ENCODE measurements at places on chromosomes 2 and 18. TPM values are rescaled to one million over a fixed set of nuclear protein-coding genes. Genes with fewer than 3 reads are reported as not detected.

DNA sequence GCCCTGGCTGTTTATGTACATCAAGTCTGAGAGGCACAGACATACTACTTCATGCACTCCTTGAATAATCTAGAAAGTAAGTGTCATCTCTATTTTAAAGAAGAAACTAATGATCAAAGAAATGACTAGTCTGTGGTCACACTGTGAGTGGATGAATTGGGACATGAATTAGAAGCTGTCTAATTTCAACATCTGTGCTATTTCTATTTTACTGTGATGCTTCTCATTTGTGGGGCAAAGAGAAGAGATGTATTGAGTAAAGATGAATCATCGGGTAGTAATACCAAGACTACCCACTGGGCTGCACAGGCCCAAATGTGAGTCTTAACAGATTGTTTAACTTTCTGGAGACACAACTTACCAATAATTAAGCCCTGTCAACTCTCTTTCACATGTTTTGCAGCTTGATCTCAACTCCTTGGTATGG, 42.4 kb upstream of the MTIF2 start:
- DNase-seq = no peak

DNA sequence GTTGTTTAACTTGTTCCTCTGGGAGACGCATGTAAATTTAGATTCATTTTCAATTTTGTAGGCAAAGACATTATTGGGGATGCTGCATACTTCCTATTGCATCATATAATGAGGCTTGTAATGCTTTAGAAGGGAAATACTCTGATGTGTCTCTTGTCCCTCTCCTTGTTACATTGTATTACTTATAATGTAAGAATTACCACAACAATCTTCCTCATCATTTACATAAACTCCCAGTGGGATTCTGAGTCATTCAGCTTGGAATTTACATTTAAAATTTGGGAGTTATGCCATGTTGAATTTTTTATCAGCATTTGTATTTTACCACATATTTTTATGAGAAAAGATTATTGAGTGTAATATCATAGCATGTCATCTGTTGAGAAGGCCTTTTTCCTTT, 963.4 kb upstream of the NRXN1 start:
- no peak for DNase-seq

DNA sequence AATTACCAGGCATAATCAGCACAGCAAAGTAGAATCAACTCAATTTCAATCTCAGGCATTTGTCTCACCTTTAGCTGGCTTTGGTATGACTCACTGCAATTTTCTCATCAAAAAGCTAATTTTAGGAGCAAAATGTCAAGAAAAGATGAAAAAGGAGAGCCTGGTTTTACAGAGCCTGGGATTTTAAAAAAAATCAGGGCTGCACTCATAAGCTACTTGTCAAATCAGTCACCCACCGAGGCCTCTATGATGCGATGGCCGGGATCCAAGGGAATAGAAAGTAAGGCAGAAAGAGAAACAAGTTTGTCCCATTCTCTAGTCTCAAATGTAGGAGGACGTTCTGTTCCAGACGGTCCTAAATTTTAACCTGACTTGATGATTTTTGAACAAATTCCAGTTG, 170.9 kb downstream of the SOCS6 start:
- no peak for DNase-seq

DNA sequence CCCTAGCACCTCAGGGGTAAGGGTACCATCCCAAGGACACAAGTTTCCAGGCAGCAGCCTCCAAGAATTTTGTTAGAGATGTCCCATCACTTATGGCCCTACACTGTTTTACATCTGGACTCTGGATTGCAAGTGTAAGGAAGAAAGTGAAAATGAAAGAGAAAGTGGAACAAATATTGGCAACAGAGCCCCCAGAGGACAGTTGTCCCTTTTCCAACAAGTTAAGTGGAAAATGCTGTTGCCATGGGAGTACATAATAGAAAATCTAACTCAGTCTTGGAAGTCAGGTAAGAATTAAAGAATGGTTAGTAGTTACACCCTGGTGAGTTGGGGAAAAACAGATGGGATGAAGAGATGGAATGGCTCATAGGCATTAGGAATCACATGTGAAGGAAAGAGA, 50.6 kb downstream of the TTC21B start:
- DNase-seq = no peak

DNA sequence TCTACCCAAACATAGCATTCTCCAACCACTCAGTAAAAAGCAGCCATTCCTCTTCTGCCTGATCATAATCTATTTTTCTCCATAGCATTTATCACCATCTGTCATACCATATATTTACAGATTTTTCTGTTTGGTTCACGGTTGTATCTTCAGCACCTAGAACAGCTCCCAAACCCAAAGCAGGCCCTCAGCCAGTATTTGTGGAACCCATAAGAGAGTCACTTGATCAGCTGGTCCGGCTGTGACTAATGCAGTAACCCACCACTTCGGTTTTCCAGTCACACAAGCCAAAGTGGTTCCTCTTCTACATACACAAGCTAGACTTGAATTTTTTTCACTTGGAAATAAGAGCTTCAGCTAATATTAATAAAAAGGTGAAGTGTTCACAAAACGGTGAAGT, 511.6 kb upstream of the CELF4 start:
- peak; percentile 3 for DNase-seq

- no peak for DNase-seq
Observed at GRCh38 chr2:43020990-43021669, 205.3 kb downstream of the ZFP36L2 start.

DNA sequence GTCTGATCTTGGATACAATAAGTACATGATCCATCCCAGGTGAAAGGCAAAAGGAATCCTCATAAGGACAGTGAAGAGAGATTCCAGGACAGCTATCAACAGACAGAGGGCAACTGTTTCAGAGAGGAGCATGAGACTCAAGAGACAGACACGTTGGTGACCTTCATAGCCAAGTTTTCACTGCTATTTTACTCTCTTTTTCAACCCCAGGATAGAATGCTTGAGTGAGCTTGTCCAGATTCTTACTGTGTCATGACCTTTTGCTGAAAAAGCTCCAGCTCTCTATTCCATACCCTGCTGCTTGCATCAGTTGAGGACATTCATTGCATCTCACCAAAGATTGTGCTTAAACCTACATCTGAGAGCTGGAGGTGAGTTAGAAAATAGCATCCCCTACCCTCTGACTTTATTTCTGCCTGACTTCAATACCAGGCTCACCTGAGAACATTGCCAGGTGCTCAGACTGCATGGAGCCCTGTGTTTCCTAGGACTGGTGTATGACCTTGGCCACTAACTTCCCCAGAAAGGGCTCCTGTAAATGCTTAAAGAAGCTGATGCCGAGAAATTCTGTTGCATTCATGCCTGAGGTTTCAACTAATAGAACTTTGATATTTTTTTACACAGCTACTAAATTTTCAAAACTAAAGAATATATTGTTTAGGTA, 70.4 kb upstream of the TMEM17 start:
- DNase-seq = no peak

- no peak for DNase-seq
Observed at GRCh38 chr18:6591491-6591890, 138.0 kb upstream of the ARHGAP28 start.

GRCh38 chr2:85788603-85789002, 34.8 kb downstream of the ATOH8 start:
- DNase-seq = no peak

DNA sequence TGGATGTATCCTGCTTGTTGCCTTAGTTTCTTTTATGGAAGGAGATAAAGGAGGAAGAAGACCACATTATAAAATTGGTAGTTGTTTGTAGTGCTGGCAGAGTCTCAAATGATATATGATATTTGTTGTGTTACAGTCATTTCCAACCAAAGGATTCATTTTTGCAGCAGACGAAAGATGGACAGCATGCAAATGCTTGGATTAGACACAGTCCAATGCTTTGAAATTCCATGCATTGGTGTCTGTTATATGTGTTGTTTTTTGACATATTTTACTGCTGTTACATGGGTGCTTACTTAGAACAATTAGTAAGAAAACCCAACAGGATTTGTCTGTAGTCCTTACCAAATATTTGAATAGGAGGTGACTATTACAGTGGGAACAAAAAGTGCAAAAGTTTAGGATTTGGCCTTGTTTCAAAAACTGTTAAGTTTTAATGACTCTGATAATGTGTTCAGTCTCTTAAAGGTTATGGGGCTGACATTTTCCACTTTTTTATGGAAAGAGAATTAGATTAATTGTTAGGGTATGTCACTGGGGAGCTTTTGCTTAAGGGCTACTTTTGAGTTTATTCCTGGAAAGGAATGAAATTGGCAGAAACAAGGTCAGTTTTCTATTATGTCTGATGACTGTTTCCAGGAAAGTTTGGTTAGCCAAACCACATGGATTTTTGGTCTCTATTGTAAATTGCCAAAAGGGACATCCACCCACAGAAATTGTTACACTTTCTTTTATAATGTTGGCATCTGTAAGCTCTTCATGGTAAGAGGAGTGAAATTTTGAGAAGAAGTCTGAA, 229.4 kb upstream of the MMADHC start:
- DNase-seq = no peak

GRCh38 chr2:196252408-196253115, 81.2 kb upstream of the STK17B start:
- DNase-seq = no peak

DNA sequence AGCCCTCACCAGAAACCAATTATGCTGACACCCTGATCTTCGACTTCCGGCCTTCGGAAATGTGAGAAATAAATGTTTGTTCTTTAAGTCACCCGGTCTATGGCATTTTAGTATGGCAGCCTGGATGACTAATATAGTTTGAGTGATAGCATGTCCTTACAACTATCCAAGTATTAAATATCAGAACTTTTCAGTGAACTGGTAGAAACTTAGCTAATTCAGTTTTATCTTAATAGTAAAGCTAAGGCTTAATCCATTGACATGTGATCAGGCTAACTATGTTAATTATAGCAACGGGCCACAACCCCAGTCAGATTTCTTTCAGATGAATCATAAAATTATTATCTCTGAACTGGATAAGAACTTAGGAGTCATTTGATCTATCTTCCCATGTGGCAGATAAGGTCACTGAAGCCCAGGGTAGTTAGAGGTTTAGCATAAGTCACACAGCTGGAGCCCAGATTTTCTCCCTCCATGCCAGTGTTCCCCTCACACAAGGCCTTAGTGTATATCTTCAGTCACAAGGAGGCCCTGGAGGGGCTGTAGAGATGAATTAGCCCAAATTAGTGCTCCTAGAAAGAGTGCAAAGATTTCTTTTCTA, 40.7 kb upstream of the UPP2 start:
- DNase-seq = no peak

DNA sequence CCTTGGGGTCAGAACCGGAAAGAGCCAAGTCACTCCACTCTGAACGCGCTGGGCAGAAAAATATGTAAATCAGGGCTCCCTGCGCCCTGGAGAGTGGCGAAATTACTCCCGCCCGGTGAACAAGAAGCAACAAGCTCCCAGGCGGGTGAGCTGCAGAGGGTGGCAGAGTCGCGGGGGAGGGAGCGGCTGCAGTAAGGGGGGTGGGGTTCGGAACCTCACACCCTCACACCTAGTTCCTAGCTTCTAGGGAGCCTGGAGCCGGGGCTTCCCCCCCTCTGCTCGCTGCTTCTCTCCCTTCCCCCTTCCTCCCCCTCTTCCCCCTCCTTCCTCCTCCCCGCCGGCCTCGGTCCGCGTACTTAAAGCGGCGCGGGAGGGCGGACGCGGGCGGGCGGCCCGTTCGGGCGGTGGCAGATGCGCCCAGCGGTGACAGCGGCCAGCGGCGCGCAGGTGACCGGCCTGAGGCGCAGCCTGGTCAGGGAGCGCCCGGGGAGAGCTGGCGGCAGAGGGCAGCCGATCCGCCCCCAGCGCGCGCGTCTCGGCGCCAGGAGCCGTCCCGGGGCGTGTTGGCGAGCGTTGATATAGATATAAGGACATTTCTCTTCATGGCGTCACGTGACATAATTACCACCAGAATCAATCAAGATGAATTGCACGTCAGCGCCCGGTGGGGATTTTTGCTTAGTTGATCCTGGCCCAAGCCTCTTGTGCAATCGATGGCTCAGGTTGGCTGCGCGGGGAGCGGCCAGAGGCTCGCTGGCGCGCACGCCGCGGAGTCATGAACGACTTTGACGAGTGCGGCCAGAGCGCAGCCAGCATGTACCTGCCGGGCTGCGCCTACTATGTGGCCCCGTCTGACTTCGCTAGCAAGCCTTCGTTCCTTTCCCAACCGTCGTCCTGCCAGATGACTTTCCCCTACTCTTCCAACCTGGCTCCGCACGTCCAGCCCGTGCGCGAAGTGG, at the start of gene HOXD11:
Gene HOXD11, plus strand, starts transcription at position 700 of the 959 bp plus-strand sequence. Its CDS starts 76 bp downstream, at position 776.
- DNase-seq = no peak

- no peak for DNase-seq
Observed at GRCh38 chr2:64914735-64915509, 74.3 kb upstream of the SLC1A4 start.

- no peak for DNase-seq
Observed at GRCh38 chr18:63590373-63590772, 3.2 kb downstream of the SERPINB13 start.

GRCh38 chr2:216740557-216741222, 45.3 kb upstream of the IGFBP5 start:
- DNase-seq = no peak

- DNase-seq = no peak
Observed at GRCh38 chr2:14524041-14524802, 108.3 kb upstream of the LRATD1 start.

- DNase-seq = no peak
Observed at GRCh38 chr2:79294994-79295393, 135.4 kb upstream of the REG3A start.

DNA sequence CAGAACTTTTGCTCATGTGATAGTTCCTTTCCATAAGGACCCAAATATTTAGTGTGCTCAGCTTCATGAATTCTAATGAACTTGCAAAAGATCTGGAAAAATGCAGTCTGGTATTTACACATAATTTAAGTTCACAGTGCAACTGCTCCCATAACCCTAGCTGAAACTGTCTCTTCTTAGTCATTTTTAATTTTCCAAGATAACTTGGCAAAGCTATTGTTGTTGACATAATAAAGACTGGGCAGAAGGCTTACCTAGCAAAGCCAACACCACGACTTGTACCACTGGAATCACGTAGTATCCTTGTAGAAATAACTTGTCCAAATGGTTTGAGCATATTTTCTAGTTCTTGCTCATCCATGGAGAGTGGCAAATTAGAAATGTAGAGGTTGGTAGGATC, 103.0 kb upstream of the ITGB6 start:
- no peak for DNase-seq

- no peak for DNase-seq
Observed at GRCh38 chr2:7037340-7038333, 120.4 kb downstream of the RNF144A start.

Gene SETBP1
- polyA plus RNA-seq = 30.1 TPM

Gene COLEC11
- 1.6 TPM for polyA plus RNA-seq

Gene SULT1C4
- 41.4 TPM for polyA plus RNA-seq

Gene AKAIN1
- not detected for polyA plus RNA-seq

Gene ASPRV1
- 3.9 TPM for polyA plus RNA-seq

Gene IL36A
- polyA plus RNA-seq = not detected

Gene UGT1A8
- polyA plus RNA-seq = not detected
